Iris pigment epithelial cell (primary cell): ENCODE measurements at places on chromosomes 6 and 20.

DNA sequence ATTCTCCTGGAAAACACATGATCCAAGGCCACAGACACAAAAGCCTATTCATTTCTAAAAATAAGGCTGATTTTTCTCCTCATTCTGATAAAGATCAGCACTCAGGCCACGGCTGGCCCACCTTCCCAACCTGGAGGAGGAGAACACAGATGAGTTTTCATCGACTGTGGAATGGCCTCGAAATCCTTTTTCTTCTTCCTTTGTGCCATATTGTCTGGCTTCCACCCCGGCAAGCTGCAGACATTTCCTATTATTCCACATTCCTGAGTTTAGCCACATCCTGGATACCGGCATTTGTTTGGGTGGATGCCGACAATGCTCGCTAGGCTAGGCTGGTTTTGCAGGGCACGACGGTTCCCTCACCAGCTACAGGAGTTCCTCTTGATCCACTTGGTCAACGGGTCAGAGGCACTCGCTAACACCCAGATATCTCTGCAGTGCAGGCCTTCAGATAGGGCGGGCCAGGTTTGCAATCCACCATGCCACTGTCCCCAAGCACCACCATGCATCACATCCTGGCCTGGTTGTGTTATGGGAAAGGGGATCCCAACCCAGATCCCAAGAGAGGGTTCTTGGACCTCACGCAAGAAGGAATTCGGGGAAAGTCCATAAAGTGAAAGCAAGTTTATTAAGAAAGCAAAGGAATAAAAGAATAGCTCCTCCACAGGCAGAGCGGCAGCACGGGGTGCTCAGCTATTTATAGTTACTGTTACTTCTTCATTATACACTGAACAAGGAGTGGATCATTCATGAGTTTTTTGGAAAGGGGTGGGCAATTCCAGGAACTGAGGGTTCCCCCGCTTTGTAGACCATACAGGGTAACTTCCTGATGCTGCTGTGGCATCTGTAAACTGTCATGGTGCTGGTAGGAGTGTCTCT, 4.2 kb upstream of the CTSZ start:
- peak; percentile 88 for DNase-seq

DNA sequence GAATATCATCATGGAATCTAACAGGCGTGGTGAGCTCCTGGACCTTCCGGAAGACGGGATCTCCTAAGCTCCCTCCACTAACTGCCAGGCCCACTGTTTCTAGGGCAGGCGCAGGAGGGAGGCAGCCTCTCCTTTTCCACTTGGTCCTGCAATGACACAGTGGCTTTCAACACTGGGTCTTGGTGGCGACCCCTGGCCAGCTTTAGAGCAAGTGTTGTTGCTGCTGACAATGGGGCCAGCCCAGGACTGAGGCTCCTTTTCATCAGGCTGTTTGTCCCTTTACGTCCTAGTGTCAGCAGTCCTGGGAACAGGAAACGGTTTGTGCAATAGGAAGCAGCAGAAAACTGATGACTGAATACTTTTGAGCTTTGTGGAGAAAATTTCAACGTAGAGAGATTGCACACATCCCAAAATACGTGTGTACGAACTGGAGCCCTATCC, 9.7 kb upstream of the QKI start:
- DNase-seq: peak; percentile 47

GRCh38 chr6:41098366-41098765, 25.6 kb downstream of the NFYA start:
- DNase-seq: peak; percentile 31

DNA sequence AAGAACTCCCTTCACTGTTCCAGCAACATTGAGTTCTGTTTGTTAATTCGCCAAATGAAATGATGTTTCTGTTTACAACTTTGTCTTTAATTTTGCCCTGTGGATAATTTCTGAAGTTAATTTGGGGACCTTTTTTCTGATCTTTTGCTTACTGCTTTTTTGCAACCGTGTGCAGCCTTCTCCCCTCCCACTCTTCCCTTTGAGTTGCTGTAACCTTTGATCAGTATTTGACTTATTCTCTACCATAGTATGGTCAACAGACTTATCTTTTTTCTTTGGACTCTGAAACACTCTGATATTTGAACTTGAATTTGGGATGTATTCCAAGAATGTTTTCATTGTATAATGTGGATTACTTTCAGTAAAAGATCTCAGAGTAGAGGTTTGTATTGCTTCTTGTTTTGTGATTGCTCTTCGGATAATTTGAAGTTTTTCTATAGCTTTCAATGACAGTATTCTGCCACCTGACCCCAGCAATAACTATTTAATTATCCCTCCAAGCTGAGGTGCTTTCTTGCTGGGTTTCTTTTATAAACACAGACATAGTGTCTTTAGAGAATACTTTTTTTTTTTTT, 46.2 kb downstream of the LRRN4 start:
- DNase-seq: peak; percentile 16

- DNase-seq: no peak
Measured at GRCh38 chr6:1176567-1176966, 135.3 kb upstream of the FOXQ1 start.

GRCh38 chr20:62055106-62055861, 10.4 kb downstream of the TAF4 start:
- DNase-seq: no peak

DNA sequence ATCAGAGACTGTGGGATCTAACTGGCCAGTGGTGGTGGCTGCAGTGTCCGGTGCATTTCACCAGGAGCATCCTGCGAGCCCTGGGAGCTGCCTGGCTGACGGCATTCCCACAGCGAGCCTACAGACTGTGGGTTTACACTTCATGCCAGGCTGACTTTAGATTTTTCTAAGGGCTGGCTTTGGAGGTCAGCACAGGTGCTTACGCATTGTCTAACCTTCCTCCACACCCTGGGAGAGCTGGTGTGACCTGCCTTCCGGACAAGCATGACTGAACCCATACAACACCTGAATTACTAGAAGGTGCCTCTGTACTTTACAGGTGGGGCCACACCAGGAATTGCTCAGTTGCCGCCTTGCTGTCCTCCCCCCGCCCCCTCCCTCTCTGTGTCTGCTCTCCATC, 96.2 kb downstream of the RREB1 start:
- no peak for DNase-seq

- no peak for DNase-seq
Measured at GRCh38 chr6:85672623-85673022, 29.9 kb upstream of the SYNCRIP start.

- DNase-seq: peak; percentile 59
Measured at GRCh38 chr6:108902382-108902792, 54.2 kb downstream of the ARMC2 start.

DNA sequence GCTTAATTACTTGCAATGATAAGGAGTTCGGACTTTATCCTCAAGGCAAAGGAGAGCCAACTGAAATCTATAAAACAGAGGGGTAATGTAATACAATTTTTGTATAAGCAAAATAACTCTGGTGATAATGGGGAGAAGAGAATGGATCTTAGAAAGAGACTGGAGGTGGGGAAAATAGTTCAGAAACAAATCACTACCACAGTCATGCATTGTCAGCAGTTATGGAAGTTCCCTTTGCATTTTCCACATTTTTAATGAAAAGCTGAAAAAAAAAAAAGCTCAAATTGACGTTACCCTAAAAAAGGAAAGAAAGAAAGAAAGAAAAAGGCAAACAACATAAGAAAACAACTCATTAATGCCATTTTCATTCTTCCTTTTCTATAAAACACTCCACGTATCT, 337.6 kb upstream of the HSF2 start:
- no peak for DNase-seq

DNA sequence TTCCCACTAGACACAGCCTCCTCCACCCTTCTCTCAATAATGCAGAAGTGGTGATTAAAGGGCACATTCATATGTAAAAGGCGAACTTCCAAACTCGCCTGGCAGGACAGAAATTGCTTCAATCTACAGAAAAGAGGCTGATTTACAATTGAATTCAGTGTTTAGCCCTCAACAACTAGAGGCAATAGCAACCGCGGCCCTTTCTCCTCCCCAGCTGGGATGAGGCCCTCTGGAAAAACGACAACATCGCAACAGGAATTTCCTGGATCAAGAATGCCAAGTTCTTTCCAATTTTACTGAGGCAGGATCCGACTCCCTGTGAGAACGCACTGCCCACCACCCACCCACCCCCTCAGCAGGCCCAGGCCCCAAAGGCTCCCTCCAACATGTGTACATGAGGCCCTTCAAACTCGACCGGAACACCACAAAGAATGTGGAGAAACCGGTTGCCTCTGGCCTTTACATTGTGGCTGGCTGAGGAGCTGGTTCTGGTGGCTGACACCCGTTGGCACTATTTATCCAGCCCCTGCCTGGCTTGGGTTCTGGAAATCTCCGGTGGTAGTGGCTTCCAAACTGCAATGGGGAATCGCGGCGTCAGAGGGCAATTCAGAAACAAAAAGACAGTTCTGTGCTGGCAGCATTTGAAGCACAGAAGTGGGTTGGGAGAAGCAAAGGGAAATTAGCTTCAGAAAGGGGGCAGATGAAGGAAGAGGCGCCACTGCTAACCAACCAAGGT, 36.8 kb downstream of the ZMYND8 start:
- DNase-seq: peak; percentile 65

- DNase-seq: no peak
Measured at GRCh38 chr20:19929481-19930145, 87.5 kb upstream of the NAA20 start.

GRCh38 chr6:103124471-103124870, 1731.0 kb downstream of the GRIK2 start:
- DNase-seq: no peak

DNA sequence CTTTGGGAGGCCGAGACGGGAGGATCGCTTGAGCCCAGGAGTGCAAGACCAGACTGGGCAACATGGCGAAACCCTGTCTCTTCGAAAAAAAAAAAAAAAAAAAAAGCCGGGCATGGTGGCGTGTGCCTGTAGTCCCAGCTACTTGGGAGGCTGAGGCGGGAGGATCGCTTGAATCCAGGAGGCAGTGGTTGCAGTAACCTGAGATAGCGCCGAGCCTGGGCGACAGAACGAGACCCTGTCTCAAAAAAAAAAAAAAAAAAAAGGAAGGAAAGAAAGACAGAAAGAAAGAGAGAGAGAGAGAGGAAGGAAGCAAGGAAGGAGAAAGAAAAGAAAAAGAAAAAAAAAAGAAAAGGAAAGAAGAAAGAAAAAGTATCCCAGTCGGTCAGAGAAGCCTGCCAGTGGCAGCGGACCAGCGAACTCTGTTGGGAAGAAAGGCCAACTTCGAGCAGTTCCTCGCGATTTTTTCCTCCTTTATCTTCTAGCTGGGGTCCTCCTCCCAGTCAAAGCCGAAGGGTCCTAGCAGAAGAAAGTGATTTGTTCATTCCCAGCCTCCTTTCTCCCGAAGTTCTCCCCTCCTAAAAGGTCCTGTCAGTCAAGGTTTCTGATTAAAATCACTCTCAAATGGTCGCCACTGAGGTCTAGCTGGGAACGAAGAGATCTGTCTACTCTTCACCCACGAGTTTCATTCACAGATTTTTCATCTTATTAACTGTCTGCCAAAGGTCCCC, 2.4 kb upstream of the SYCP2L start:
- no peak for DNase-seq

DNA sequence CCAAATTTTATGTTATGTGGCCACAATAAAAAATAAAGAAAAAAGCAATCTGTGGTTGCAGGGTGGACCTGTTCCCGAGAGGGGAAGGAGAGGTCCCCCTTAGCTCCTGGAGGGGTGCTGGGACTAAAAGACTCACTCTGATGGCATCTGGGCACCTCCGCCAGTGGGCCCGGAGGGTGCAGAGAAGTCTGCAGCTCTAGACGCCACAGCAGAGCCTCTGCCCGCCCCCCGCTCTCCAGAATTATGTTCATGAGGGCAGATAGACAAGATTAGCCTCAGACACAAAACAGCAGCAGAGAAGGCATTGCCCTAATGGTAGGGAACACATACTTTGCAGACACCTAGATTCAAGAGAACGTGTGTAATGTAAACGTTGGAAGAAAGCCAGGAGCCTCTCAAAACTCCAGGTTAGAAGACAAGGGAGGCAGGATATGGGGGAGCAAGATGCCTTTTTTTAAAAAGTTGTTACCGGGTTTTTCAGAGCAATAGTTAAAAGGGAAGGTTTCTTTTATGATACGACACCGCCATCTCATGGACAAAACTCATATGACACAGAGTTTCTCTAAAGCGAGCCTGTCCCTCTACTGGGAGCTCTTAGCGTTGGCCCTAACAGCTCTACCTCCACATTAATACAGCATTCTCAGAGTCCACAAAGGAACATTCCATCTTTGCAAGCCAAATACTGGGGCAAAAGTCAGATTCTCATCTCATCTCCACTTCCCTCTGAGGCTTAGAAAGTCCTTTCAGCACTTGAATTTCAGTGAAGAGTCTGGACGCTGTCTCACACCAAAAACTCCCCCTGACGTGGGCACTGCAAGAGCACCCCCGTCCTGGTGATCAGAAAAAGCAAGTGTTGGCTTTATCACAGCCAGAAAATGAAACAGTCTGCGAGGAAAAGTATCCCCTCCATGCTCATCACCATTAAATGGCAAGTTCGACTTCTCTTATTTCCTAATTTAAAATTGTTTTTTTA, 47.2 kb downstream of the FOXF2 start:
- DNase-seq: peak; percentile 66
